ENCODE measurements at places on chromosomes 2 and 18.

- no peak for DNase-seq
These were observed 276.8 kb downstream of the ASXL3 start for GRCh38 chr18:33854827-33855139.

DNA sequence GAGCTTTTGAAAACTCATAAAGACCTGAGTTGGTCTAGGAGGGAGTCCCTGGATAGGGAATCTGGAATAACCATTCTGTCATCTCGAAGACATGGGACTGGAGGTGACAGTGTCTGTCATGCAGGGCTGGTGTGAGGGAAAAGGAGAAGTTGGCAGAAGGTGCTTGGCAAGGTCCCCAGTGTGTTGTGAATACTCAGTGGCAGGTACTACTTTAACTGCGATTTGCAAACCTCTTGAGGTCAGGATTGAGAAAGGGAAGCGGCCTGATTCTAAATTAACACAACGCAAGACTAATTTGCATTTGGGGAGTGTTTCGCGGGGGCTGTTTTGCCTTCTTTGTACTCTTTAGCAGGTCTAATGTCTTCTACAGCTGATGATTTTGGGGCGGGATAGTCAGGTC, 77.0 kb upstream of the TMEM200C start:
- DNase-seq: no peak

DNA sequence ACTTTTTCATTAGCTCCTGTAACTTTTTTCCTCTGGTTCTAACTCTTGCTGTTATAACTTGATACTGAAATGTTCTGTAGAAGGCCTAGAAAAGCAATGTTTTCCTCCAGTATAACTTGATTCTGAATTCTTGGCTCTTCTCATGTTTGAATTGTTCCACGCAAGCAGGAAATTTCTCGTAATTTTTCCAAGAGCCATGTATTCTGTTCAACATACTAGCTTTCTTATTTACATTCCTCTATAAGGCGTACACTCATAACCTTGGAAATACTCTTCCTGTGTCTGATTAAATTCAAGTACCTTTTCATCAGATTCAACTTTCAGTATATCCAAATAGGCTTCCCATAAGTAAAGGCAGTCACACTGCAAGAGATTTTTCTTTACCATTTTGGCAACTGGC, 109.1 kb downstream of the SMAD2 start:
- DNase-seq: no peak

GRCh38 chr2:58042486-58042970, 4.1 kb upstream of the VRK2 start:
- peak; percentile 96 for DNase-seq

DNA sequence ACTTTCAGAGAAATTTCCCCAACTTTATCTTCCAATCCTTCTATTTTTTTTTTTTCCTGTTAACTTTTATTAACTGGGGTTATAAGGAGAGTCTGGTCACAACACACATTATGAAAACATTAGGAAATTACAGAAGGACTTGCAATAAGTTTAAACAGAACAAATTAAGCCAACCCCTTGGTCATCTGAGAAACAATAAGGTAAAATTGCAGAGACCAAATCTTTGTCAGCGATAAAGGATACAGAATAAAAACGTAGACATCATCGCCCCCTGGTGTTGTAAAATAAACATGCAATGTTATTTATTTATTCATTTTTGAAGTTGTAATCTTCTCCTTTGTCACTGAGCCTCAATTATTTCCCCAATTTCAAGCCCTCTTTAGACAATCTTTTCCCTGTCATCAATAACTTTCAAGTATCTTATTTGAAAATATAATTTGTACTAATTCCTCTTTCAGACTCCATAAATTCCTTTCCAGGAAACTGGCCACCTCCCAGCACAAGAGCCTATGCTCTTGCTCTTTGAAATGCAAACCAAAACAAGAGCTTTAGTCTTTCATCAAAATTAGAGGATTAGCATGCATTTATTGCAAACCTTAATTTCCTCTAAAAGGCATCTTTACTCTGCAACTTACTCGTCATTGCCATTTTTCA, 19.5 kb downstream of the G6PC2 start:
- DNase-seq: no peak

DNA sequence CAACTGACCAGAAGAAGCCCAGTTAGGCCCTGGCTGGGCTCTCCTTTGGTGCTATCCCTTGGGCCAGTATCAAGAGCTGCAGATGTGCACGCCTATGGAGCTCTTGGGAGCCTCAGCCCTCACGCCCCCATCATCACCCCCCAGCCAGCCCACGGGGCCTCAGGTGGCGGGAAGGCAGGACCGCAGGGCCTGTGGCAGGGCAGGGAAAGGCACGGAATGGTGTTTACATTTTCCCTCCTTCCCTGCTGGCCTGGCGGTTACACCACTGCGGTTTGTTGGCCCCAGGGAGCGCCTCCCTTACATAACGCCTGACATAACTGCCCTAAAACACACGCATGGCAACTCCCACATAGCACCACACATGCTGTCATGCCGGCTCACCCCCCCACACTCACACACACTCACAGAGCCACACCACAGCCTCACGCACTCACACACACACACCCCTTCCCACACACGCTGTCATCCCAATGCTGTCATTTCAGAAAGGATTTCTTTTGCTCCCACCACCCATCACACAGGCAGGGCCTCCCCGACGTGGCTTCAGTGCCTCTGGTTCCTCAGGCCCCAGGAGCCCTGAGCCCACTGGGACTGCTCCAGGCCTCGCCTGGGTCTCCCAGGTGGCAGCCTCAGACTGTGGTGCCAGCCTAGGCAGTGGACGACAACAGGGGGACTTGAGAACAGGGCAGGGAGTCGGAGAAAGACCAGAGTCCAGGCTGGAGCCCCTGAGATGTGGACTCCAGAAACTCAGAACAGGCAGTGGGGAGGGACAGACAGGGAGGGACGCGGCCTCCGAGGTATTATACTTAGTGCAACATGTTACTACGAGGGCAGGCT, 15.7 kb downstream of the ZFP36L2 start:
- no peak for DNase-seq

- no peak for DNase-seq
These were observed 313.7 kb downstream of the SATB2 start for GRCh38 chr2:199144036-199144435.

DNA sequence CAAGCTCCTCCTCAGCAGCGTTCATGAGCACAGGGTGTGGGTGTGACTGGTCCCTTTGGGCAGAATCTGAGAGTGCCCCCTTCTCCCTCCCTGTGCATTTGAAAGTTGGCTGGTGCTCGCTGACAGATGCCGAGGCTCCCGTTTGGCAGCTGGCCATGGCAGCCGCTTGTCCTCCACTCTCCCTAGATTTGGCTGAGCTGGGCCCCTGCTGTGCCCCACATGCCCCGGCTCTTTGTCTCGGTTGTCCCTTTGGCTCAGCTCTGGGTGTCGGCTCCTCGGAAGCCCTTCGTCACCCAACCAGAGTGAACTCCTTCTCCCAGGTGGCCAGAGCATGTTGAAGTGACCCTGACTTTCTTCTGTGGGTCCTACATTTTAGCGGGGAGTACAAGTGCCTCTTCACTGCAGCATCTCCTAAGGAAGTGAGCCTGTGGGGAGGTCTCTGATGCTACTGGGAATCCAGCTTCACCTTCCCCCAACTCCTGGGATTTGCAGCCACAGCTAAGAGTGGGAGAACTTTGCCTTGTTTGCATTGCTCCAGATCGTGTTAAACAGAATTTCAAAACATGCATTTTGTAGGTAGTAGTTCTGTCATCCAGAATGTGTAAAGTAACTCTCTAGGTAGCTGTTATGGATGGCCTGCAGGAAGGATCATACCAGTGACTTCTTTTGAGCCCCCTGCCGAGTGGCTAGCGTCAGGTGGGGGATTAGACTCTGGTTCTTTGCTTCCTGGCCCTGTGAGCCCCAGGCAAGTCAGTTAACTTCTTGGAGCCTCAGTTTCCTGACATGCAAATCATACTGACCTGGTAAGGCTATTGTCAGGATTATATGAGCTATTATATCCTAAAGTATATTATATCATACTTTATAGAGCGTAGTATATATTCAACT, 24.2 kb downstream of the HPCAL1 start:
- no peak for DNase-seq

DNA sequence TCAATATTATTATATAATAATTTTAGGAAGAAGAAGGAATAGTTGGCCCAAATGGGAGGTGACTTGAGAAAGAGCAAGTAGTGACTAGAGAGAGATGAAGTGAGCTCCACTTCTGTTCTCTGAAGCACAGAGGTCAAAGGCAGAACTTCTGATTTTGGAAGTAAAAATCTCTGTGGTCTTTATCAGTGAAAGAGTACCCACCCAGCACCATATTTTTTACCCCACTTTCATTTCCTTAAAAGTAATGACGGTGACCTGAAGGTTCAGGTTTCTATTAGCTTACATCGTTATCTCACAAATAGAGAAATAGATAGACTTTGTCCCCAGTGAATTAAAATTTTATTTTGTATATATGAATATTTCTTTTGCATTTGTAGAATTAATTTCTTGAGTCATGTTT, 95.3 kb downstream of the CDH7 start:
- no peak for DNase-seq

All from HAP-1 (cell line).